Hepatocyte (in vitro differentiated cells): ENCODE measurements at places on chromosomes 4 and X.

GRCh38 chr4:176065435-176066291, at the start of gene WDR17:
Gene WDR17 (plus strand): TSS chr4:176065841. CDS start chr4:176111581, 45,740 bp downstream.
- H3K27me3 ChIP-seq: no peaks in the 10 kb centered on the region
- H3K4me1 ChIP-seq: no peaks in the 10 kb centered on the region
- peak within 1 kb of the TSS; percentile 33 for H3K4me3 ChIP-seq
- DNase-seq: peak; percentile 94

DNA sequence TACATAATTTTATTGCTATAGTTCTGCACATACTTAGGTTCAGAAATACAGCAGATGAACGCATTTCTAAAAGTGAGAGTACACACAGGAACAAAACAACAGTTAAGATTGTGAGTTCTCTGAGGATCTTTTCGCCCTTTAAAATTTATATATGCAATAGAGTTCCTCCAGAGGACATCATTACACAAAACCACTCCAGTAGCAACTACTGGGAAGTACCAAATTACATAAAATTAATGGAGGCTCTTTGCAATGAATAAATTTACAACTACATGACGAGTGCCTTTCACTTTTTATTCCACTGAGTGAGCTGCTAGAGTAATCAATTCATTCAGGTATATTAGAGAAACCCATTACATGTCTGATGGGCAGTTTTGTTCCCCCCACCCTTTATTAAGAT, 107.2 kb downstream of the PPP3CA start:
- no peaks in the 10 kb centered on the region for H3K27me3 ChIP-seq
- DNase-seq: no peak
- no peak overlapping the region for H3K27ac ChIP-seq
- peaks cover 5% of the 10 kb centered on the region for H3K4me1 ChIP-seq
- H3K36me3 ChIP-seq: no peaks in the 10 kb centered on the region
- H3K4me3 ChIP-seq: no peak overlapping the region

- H3K36me3 ChIP-seq: no peaks in the 10 kb centered on the region
- H3K27ac ChIP-seq: no peak overlapping the region
- no peak for DNase-seq
- H3K4me3 ChIP-seq: no peak overlapping the region
- no peaks in the 10 kb centered on the region for H3K4me1 ChIP-seq
Measured at GRCh38 chr4:26003056-26003455, 89.0 kb downstream of the SMIM20 start.

- no peak overlapping the region for H3K27ac ChIP-seq
- no peaks in the 10 kb centered on the region for H3K27me3 ChIP-seq
- H3K4me1 ChIP-seq: no peaks in the 10 kb centered on the region
- no peaks in the 10 kb centered on the region for H3K36me3 ChIP-seq
- H3K4me3 ChIP-seq: no peak overlapping the region
Measured at GRCh38 chrX:100975212-100975611, 5.7 kb downstream of the ARL13A start.

- H3K4me1 ChIP-seq: no peaks in the 10 kb centered on the region
- no peaks in the 10 kb centered on the region for H3K36me3 ChIP-seq
- H3K27ac ChIP-seq: no peak overlapping the region
- H3K4me3 ChIP-seq: no peak overlapping the region
- DNase-seq: no peak
- no peaks in the 10 kb centered on the region for H3K27me3 ChIP-seq
Measured at GRCh38 chr4:52554612-52555355, 104.3 kb downstream of the USP46 start.

DNA sequence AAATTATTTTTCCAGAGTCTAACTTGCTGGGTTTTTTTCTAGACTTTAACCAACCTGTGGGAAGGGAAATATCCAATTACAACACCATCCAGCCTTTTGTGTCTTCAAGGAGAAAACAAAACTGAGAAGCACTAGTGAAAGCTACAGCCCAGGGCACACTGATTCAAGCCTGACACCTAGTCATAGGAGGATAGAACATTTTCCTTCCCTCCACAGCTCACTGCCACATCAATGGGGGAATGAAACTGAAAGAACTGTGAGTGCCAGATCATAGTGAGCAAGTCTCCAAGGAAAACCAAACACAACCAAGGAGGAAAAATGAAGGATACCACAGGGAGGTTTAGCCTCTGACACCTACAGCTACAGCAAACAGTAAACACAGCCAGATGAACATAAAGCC, 43.3 kb upstream of the MAGEA8 start:
- H3K27me3 ChIP-seq: no peaks in the 10 kb centered on the region
- no peak overlapping the region for H3K4me3 ChIP-seq
- H3K4me1 ChIP-seq: no peaks in the 10 kb centered on the region
- H3K27ac ChIP-seq: no peak overlapping the region
- no peak for DNase-seq
- H3K36me3 ChIP-seq: no peaks in the 10 kb centered on the region

GRCh38 chrX:119695535-119696050, 2.6 kb upstream of the SEPTIN6 start:
- H3K4me3 ChIP-seq: no peak overlapping the region
- H3K36me3 ChIP-seq: no peaks in the 10 kb centered on the region
- H3K27me3 ChIP-seq: no peaks in the 10 kb centered on the region
- no peak for DNase-seq
- H3K27ac ChIP-seq: no peak overlapping the region
- H3K4me1 ChIP-seq: no peaks in the 10 kb centered on the region

DNA sequence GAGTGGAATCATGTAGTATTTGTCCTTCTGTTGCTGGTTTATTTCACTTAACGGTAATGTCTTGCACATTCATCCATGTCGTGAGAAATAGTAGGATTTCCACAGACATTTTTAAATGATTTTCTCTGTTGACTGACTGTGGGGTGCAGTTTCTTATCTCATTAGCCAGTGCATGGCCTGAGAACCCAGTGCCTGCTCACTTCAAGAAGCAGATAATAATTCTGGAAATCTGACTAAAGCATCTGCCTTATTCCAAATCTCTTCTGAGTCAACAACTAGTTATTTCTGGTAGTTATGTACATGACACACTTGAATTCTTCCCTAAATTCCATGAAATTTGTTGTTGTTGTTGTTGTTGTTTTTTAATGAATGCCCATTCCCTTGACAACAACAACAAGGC, 77.6 kb downstream of the NPFFR2 start:
- H3K4me3 ChIP-seq: no peak overlapping the region
- H3K27ac ChIP-seq: no peak overlapping the region
- DNase-seq: no peak

GRCh38 chr4:171813526-171814250, 484 bp downstream of the GALNTL6 start:
- DNase-seq: peak; percentile 19
- peaks cover 55% of the 10 kb centered on the region for H3K27me3 ChIP-seq
- H3K27ac ChIP-seq: no peak overlapping the region
- H3K4me3 ChIP-seq: peak overlapping the region; percentile 65

- DNase-seq: no peak
- H3K4me1 ChIP-seq: peaks cover 57% of the 10 kb centered on the region
- no peaks in the 10 kb centered on the region for H3K27me3 ChIP-seq
Measured at GRCh38 chr4:1772853-1773538, 20.1 kb upstream of the FGFR3 start.

DNA sequence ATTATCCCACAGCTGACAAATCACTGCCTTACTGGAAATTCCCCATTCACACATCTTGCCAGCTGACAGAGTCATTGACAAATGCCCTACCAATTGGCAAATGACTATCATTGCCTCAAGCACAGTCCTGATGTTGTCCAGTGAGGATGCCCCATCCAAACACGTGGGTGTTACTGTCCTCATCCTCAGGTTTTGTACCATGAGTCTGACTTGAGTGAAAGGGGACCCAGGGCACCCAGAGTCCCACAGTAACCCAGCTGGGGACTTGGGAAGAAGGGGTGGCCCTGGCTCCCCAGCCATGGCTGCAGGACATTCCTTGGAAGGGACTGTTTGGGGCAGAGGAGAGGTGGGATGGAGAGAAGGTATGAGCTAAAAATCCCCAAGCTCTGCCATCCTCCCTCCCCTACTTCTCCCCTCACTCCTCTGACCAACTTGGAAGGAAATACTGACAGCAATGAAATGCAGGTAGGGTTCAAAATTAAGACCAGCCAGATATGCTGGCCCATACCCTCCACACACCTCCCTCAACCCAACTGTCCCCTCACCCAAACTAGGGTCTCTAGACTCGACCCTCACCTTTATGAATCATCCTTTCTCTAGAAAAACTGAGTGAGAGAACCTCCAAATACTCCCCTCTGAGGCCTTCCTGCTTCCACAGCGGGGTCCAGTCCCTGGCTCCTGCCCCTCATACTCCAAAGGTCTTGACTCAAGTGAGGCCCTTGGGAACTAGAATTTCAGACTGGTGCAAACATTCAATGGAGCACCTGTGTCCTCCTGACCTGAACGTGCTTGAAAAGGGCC, 5.1 kb downstream of the TIMP1 start:
- H3K27me3 ChIP-seq: no peaks in the 10 kb centered on the region
- H3K27ac ChIP-seq: no peak overlapping the region
- DNase-seq: no peak

DNA sequence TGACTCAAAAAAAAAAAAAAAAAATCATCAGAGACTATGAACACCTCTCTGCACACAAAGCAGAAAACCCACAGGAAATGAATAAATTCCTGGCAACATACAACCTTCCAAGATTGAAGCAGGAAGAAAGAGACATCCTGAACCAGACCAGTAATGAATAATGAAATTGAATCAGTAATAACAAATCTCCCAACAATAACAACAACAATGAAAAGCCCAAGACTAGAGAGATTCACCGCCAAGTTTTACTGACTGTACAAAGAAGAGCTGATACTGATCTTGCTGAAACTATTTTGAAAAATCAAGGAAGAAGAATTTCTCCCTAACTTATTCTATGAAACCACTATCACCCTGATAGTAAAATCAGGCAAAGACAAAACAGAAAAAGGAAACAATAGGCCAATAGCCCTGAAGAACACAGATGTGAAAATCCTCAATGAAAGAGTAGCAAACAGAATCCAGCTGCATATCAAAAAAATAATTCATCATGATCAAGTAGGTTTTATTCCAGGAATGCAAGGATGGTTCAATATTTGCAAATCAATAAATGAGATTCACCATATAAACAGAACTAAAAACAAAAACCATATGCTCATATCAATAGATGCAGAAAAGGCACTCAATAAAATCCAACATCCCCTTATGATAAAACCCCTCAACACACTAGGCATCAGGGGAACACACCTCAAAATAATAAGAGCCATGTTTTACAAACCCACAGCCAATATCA, 31.0 kb upstream of the PLK4 start:
- H3K4me3 ChIP-seq: no peak overlapping the region
- DNase-seq: no peak
- no peaks in the 10 kb centered on the region for H3K36me3 ChIP-seq
- no peaks in the 10 kb centered on the region for H3K4me1 ChIP-seq
- H3K27ac ChIP-seq: no peak overlapping the region

DNA sequence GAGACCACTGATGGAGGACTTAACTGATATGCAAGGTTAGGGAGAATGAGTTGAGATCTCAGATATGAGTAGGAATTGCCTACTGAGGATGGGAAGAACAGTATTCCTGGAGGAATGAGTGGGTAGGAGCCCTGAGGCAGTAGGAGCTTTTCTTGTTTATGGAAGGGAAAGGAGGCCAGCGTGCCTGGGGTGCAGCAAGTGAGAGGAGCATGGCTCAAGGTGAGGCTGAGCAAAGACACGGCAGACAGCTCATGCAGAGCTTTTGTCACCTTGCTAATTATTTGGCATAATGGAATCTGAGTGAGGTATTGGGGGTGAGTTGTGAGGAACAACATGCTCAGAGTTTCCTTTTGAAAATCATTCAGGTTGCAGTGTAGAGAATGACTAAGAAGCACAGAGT, 65.3 kb upstream of the IBSP start:
- no peak overlapping the region for H3K27ac ChIP-seq
- H3K27me3 ChIP-seq: no peaks in the 10 kb centered on the region
- no peak for DNase-seq
- H3K36me3 ChIP-seq: no peaks in the 10 kb centered on the region

- no peak for DNase-seq
- no peaks in the 10 kb centered on the region for H3K27me3 ChIP-seq
- no peak overlapping the region for H3K4me3 ChIP-seq
- H3K4me1 ChIP-seq: no peaks in the 10 kb centered on the region
Measured at GRCh38 chr4:90415116-90415515, 287.9 kb downstream of the CCSER1 start.

- no peak overlapping the region for H3K4me3 ChIP-seq
- H3K27me3 ChIP-seq: no peaks in the 10 kb centered on the region
- no peaks in the 10 kb centered on the region for H3K4me1 ChIP-seq
- no peaks in the 10 kb centered on the region for H3K36me3 ChIP-seq
- peak; percentile 56 for DNase-seq
- H3K27ac ChIP-seq: no peak overlapping the region
Measured at GRCh38 chrX:114152130-114152529, 431.8 kb upstream of the HTR2C start.

DNA sequence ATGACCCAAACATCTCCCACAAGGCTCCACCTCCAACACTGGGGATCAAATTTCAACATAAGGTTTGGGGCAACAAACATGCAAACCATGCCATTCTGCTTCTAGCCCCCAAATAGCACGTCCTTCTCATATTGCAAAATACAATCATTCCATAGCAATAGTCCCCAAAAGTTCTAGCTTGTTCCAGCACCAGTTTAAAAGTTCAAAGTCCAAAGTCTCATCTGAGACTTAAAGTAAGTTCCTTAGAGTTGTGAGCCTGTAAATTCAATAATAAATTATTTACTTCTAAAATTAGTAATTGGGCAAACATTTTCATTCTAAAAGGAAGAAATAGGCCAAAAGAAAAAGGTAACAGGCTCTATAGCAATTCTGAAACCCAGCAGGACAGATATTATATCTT, 8.9 kb upstream of the TASL start:
- H3K4me3 ChIP-seq: no peak overlapping the region
- no peaks in the 10 kb centered on the region for H3K36me3 ChIP-seq
- H3K4me1 ChIP-seq: no peaks in the 10 kb centered on the region
- H3K27ac ChIP-seq: no peak overlapping the region
- DNase-seq: no peak

- H3K4me3 ChIP-seq: no peak overlapping the region
- H3K4me1 ChIP-seq: no peaks in the 10 kb centered on the region
- no peaks in the 10 kb centered on the region for H3K27me3 ChIP-seq
- no peaks in the 10 kb centered on the region for H3K36me3 ChIP-seq
- H3K27ac ChIP-seq: no peak overlapping the region
Measured at GRCh38 chr4:177118596-177118995, 191.1 kb upstream of the NEIL3 start.

GRCh38 chr4:6603128-6603527, 28.1 kb downstream of the MAN2B2 start:
- no peak overlapping the region for H3K4me3 ChIP-seq
- H3K27me3 ChIP-seq: no peaks in the 10 kb centered on the region
- H3K4me1 ChIP-seq: no peaks in the 10 kb centered on the region
- no peaks in the 10 kb centered on the region for H3K36me3 ChIP-seq
- H3K27ac ChIP-seq: no peak overlapping the region
- DNase-seq: no peak

- no peaks in the 10 kb centered on the region for H3K4me1 ChIP-seq
- no peak overlapping the region for H3K27ac ChIP-seq
Measured at GRCh38 chrX:100072336-100072735, 337.7 kb downstream of the PCDH19 start.

DNA sequence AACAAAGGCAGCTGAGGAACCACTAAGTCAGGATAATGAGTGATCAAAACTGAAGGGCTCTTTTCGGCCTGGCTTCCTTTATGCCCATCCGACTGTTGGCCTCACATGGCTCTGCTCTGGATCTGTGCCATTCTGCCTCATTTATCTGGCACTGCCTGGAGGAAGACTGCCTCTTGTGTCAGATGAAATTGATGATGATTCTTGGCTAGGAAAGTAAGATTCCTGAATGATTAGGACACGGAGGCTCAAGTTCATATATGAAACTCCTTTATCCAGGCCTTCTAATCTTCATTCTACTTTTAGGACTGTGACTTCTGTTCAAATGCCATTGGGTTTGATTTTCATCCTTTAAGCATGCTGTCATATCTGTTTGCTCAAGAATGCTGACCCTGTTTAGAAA, 475.4 kb upstream of the RPS6KA3 start:
- no peak overlapping the region for H3K27ac ChIP-seq
- H3K36me3 ChIP-seq: no peaks in the 10 kb centered on the region
- H3K27me3 ChIP-seq: no peaks in the 10 kb centered on the region
- no peak overlapping the region for H3K4me3 ChIP-seq
